ENCODE measurements at places on chromosomes 3 and 15. TPM values are rescaled to one million over a fixed set of nuclear protein-coding genes. Genes with fewer than 3 reads are reported as not detected.

The ANKUB1 gene
- not detected for total RNA-seq

The CAND2 gene
- total RNA-seq, result 1.2 TPM

The KLF15 gene
- 1.0 TPM for total RNA-seq

The ASB14 gene
- not detected for total RNA-seq

The LRRC34 gene
- total RNA-seq, result 6.3 TPM

The PSTPIP1 gene
- total RNA-seq, result 141 TPM

The WDR49 gene
- 0.31 TPM for total RNA-seq
